ENCODE measurements at places on chromosomes 6 and 20. TPM values are rescaled to one million over a fixed set of nuclear protein-coding genes. Genes with fewer than 3 reads are reported as not detected.

MUC22 gene
- not detected for total RNA-seq

FAM83B gene
- total RNA-seq: 15.6 TPM

DYNLT1 gene
- total RNA-seq: 99.6 TPM

LBP gene
- total RNA-seq: not detected

RRBP1 gene
- 156 TPM for total RNA-seq

GRCh38 chr20:652615-653109 is 338 bp downstream of the SRXN1 start:
- peak overlapping the region; percentile 94 for H3K4me3 ChIP-seq
- H3K36me3 ChIP-seq: peaks cover 26% of the 10 kb centered on the region
- no peak for DNase-seq
- peaks cover 25% of the 10 kb centered on the region for H3K4me1 ChIP-seq
- no peaks in the 10 kb centered on the region for H3K27me3 ChIP-seq

DNA sequence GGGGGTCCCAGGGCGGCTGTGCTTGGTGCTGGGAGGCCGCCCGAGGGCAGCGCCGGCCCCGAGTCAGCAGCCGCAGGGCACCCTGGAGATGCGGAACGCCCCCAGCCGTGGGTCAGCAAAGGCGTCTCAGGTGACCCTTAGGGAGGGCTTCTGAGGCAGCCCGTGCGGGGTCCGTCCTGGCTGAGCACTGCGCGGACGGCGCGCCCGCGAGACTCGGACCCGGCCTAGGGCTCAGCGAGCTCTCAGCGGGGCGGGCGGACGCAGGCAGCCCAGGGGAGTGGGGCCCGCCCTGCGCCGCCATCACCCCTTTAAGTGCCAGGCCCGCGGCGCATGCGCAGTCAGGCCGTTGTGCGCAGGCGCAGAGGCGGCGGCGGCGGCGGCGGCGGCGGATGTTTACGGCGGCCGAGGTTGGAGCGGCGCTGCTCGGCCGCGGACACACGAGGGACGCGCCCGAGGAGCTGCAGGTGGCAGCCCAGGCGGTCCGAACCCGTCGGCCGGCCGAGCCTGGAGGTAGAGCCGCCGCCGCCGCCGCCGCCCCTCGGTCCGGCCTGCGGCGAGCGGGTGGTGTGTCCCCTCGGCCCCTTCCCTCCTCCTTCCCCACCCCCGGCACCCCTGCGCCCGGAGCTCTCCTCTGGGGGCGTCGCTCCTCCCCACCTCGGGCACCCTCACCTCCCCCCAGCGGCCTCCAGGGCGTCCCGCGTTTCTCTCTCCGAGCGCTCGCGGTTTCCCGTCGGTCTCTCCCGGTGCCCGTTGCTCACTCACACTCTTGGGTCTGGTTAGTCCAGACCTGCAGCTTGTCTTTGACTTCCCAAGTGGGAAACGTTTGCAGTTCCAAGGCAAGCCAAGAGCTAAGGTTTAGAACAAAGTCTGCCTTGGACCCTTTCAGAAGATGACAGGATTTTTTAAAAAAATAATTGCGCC is at the start of gene PCMTD2:
Gene PCMTD2 (plus strand): TSS at position 388 of the 921 bp plus-strand sequence. CDS start 4,218 bp downstream, outside the sequence.
- peaks cover 23% of the 10 kb centered on the region for H3K27me3 ChIP-seq
- H3K4me1 ChIP-seq: peaks cover 15% of the 10 kb centered on the region
- H3K27ac ChIP-seq: 0 out of 2 replicates have a peak within 1 kb of the TSS, but pooled peaks have one; percentile 3
- H3K4me3 ChIP-seq: peak within 1 kb of the TSS; percentile 77
- no peaks in the 10 kb centered on the region for H3K36me3 ChIP-seq

GRCh38 chr20:43781215-43781614 is 54.4 kb upstream of the GTSF1L start:
- no peak for DNase-seq
- H3K4me3 ChIP-seq: no peak overlapping the region
- no peaks in the 10 kb centered on the region for H3K27me3 ChIP-seq

DNA sequence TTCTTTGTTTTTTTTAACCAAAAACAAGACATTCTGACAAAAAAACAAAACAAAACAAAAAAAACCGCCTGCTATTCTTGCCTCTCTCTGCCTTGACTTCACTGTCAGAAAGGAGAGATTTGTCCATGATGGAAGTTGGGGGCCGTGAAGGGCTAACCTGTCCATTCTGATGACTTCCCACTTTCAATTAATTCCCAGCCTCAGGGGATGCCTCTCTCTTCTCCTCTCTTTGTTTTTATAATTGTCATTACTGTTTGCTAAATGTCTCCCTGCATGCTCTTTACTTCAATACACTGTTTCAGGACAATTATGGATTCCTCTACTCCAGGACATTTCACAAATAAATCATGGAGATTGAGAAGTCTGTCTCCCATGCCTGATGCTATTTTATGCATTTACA is 130.5 kb upstream of the CNR1 start:
- H3K27ac ChIP-seq: no peak overlapping the region
- H3K27me3 ChIP-seq: no peaks in the 10 kb centered on the region
- H3K36me3 ChIP-seq: no peaks in the 10 kb centered on the region
- no peak overlapping the region for H3K4me3 ChIP-seq
- DNase-seq: no peak

- no peaks in the 10 kb centered on the region for H3K4me1 ChIP-seq
- DNase-seq: no peak
- no peaks in the 10 kb centered on the region for H3K27me3 ChIP-seq
- H3K4me3 ChIP-seq: no peak overlapping the region
- no peaks in the 10 kb centered on the region for H3K36me3 ChIP-seq
- H3K27ac ChIP-seq: no peak overlapping the region
These were observed 184.0 kb downstream of the PDE7B start for GRCh38 chr6:136035378-136036070.

DNA sequence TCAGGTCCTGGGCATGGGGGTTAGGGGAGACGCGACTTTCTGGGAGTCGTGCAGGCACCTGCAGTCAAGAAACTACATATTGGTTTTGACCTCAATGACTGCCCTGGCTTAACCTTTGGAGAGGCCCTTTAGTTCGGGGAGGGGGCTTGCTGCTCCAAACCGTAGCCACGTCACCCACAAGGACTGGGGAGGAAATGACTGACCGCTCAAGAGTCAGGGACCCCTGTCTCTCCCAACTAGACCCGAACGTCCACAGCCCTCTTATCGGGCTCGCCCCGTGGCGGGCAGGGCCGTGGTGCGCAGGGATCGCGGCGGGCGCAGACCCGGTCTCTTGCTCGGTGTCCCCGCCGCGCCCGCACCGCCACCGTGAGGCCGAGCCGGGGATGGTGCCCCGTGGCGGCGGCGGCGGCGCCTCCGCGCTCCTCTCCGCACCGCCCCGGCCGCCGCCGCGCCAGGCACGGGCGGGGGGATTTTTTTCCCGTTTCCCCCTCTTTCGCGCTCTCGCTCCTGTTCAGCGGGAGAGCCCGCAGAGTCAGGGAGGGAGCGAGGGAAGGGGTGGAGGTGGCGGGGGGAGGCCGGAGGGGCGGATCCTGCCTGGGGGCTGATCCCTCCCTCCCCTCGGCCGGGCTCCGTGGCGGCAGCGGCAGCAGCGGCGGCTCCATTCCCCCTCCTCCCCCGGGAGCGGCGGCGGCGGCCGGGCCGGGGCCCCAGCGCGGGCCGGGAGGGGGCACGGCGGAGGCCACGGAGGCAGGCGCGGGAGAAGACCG is at the start of gene BRPF3:
Gene BRPF3 (plus strand): TSS at position 632 of the 767 bp plus-strand sequence. CDS start 3,579 bp downstream, outside the sequence.
- H3K27me3 ChIP-seq: no peaks in the 10 kb centered on the region
- H3K27ac ChIP-seq: peak within 1 kb of the TSS; percentile 48
- peaks cover 21% of the 10 kb centered on the region for H3K36me3 ChIP-seq
- peak within 1 kb of the TSS; percentile 72 for H3K4me3 ChIP-seq
- DNase-seq: peak; percentile 80

GRCh38 chr6:68636666-68637065 is 1.6 kb downstream of the ADGRB3 start:
- no peak overlapping the region for H3K4me3 ChIP-seq
- DNase-seq: no peak
- no peak overlapping the region for H3K27ac ChIP-seq
- H3K36me3 ChIP-seq: no peaks in the 10 kb centered on the region
- H3K4me1 ChIP-seq: no peaks in the 10 kb centered on the region
- H3K27me3 ChIP-seq: peaks cover 15% of the 10 kb centered on the region

GRCh38 chr6:6893701-6894100 is 214.1 kb upstream of the RREB1 start:
- no peak overlapping the region for H3K4me3 ChIP-seq
- no peak overlapping the region for H3K27ac ChIP-seq
- no peaks in the 10 kb centered on the region for H3K27me3 ChIP-seq
- H3K4me1 ChIP-seq: peaks cover 34% of the 10 kb centered on the region
- H3K36me3 ChIP-seq: no peaks in the 10 kb centered on the region
- no peak for DNase-seq

DNA sequence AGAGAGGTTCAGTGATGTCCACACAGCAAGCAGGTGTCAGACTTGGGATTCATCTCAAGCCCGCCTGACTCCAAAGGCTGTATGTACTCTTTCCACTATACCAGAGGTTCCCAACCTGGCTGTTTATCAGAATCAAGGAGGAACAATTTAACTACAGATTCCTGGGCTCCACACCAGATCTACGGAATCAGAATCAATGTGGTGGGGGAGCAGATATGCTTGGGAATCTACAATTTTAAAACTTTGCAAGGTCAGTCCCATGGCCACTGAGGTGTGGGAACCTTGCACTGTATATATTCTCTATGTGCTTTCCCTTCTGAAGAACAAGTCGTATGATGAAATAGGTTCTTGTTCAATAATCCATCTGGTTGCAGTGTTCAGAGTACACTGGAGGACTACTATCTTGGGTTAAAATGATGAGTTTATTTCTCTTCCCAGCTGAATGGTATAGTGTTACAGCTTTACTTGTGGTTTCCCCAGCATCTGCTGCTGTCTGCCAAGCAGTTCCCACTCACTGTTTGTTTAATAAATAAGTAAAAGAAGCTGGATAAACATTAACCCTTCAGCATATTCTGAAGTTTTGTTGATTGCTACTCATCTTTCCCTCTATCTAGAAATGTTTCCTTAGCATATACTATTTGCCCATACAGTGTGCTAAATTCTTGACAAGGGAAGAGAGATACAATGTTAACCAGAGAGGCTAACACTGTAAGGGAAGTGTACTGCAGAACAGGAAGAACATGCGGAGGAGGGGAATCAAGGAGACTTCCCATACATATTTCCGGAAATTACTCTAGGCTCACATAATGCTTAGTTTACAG is 9.9 kb downstream of the TTI1 start:
- H3K4me3 ChIP-seq: no peak overlapping the region
- no peak overlapping the region for H3K27ac ChIP-seq
- no peaks in the 10 kb centered on the region for H3K4me1 ChIP-seq
- peaks cover 9% of the 10 kb centered on the region for H3K36me3 ChIP-seq
- no peaks in the 10 kb centered on the region for H3K27me3 ChIP-seq

DNA sequence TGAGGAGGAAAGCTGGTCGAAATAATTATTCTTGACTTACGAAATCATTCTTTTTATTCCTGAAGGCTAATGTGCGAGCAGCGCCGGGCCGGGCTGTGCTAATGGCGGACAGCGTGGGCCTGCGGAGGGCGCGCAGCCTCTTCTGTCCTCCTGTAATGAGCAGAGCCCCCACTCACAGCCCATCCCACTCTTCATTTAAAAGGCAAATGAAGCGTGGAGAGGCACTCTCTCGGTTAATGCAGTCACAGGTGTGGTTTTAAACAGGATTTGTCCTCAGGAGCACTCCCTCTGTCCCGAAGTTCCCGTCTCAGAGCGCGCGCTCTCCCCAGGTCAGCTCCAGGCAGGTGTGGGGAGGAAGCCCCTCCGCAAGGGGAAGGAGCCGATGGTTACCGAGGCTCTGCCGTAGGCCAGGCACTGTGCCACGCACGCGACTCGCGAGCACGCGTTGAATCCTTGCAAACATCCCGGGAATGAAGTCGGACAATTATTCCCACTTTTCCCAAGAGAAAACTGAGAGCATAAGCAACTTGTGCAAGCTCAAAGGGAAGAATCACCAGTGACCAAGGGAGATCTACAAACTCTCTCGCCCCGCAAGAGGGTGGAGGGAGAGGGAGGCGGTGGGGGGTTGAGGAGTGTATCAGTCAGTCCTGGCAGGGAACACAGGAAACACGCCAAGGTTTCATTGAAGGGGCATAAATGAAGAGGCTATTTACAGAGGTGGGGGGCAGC is 35.5 kb upstream of the ZFAND3 start:
- no peaks in the 10 kb centered on the region for H3K27me3 ChIP-seq
- H3K4me1 ChIP-seq: peaks cover 9% of the 10 kb centered on the region
- no peak for DNase-seq
- no peak overlapping the region for H3K27ac ChIP-seq

GRCh38 chr6:13287104-13287503 is 41.2 kb downstream of the TBC1D7 start:
- no peak for DNase-seq
- H3K4me3 ChIP-seq: no peak overlapping the region
- no peaks in the 10 kb centered on the region for H3K4me1 ChIP-seq
- H3K27me3 ChIP-seq: no peaks in the 10 kb centered on the region

GRCh38 chr6:7282097-7282906 is 30.7 kb downstream of the SSR1 start:
- DNase-seq: no peak
- H3K4me1 ChIP-seq: no peaks in the 10 kb centered on the region
- H3K4me3 ChIP-seq: no peak overlapping the region

DNA sequence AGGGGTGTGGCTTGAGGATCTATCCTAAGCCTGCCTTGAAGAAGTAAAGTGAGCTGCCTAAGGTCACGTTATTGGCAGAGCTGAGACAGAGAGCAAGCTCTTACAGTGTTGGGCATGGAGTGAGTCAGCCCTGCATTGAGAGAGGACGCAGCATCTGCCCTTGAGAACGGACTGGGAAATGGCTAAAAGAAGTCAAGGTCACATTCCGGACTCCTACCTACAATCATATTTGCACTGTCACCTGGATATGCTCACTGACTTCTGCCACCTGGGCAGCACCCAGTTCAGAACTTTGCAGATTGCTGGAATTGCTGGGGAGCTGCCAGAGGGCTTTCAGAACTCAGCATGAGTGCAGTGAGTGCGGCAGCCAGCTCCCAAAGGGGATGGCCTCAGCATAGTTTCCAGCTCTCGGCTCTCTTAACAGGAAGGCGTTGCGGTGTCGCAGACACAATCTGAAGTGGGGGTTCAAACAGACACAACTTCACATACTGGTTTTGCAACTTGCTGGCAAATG is 199.3 kb upstream of the SGK1 start:
- peak; percentile 70 for DNase-seq
- no peaks in the 10 kb centered on the region for H3K4me1 ChIP-seq
- H3K4me3 ChIP-seq: no peak overlapping the region
- no peaks in the 10 kb centered on the region for H3K36me3 ChIP-seq
- no peak overlapping the region for H3K27ac ChIP-seq

DNA sequence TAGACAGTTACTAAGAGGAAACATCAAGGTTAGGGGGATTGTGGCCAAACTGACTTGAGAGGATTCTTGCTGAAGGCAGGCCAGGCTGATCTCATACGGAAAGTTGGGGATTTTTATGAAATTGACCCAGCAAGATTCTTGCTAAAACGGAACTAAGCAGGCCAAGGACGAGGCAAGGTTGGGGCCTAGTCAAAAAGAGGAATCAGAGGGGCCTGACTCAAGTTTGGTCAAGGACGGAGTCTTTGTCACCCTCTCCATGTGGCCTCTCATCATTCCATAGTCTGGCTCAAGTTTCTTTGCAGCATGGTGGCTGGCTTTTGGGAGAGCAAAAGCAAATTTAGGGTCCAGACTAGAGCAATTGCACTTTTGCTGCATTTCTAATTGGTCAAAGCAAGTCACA is 7.9 kb upstream of the HECA start:
- no peak overlapping the region for H3K27ac ChIP-seq
- no peak for DNase-seq
- H3K27me3 ChIP-seq: no peaks in the 10 kb centered on the region
- H3K4me3 ChIP-seq: no peak overlapping the region
- H3K4me1 ChIP-seq: no peaks in the 10 kb centered on the region
- H3K36me3 ChIP-seq: no peaks in the 10 kb centered on the region
